ENCODE measurements at places on chromosomes 3 and 15.

DNA sequence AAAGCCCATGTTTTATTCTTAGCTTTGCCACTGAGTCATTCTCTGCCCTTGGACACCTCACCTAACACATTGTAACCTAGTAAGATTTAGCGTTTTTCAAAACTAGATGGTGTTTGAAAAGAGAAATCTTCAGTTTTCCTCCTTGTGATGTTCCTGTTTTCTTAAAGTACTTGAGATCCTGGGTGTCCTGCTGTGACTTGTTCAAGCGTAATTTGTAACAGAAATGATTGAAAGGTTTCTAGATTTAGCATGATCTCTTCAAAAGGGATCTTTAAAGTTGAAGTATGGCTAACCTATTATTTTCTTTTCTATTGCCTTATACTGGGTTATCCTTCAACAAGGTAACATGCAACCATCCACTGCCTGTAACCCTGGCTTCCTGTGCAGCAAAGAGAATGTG is 32.6 kb upstream of the SPATA16 start:
- no peak for DNase-seq

- no peak for DNase-seq
These were observed 10.5 kb downstream of the NR2C2 start for GRCh38 chr3:14957925-14958324.

GRCh38 chr3:46659285-46659684 is 34.2 kb downstream of the ALS2CL start:
- no peak for DNase-seq

DNA sequence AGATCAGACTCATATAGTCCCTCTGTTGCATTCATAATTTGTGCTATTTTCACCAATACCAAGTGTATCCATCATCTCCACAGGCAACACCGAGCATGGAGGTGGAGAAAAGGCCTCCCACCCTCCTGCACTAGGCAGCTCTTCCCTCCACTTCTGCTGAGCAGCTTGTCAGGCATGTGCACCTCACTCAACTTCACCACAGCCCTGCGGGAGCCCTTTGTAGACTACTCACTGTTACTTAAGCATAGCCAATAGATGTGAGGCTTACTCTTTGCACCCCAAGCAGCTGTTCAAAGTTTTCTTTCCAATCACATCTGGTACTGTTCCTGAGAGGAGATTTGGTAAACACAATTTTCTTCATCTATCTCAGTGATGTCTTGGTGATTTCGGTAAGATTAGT is 16.9 kb upstream of the GUCA1C start:
- no peak for DNase-seq

DNA sequence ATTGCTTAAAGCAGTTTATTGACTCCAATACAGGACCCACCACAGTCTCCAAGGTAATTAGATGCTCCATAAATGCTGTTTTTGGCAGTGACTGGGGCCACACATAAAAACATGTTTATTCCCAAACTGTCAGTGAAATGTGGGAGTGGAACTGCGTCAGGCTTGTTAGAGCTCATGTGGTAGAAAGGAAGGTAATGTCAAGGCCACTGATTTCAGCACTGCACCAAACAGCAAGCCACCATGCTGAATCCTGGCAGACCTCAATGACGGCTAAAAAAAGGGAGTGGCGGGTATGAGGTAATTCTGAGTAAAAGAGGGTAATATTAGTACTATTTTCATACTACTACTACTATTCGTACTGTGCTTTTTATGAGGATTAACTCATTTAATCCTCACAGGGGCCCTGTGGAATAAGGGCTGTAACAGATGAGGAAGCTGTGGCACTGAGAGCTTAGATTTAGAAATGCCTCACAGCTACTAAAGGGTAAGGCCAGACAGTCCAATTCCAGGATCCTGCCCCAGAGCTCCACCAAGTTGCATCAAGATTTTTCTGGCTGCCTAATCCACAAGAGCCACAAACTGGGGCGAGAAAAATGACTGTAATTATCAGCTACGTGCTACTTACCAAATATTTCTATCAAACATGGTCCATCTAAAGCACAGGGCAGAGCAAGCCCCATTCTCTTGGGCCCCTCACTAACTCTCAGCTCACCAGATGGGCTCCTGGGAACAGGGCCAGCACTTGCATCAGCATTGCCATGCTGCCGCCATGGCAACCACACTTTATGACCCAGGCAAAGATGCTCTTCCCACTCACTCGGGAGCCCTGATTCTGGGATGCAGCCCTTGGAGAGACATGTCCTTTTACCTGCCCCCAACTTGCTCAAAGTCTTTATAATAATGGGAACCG is 83.6 kb upstream of the SPATA12 start:
- DNase-seq = no peak

- DNase-seq = no peak
These were observed 86.8 kb downstream of the MYRIP start for GRCh38 chr3:39896184-39896583.

DNA sequence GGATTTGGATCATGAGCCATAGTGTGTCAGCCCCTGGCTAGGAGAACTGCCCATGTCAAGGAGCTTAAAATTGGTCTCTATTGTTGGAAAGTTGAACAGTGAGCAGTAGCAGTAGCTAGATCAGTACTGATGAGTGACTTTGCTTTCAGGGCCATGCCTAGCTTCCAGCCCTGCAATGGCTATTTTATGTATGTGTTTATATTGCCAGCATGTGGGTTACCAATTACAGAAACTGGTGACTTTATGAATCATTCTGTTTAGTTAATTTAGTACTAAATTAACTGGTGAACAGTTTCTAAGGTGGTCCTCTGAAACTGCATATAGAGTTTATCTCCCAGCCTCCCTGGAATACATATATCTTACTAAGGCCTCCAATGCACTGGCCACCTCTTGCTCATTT is 908.1 kb upstream of the ALCAM start:
- no peak for DNase-seq

DNA sequence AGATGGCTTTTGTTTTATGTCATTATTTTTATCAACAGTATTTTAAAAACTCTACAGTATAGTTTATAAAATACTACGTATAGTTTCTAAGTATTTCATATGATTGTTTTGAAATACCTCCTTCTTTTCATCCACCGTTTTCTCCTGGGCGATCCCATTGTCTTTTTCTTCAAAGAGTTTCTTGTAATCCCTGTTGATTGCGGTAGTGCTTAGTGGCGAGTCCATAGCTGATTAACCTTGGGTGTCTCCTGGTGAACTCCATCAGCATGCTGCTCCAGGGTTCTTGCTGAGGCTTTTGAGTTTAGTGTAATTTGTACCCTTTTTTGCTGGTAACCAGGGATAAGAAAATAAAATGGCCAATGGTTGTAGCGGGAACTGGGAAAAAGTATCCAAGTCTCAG is 3.6 kb downstream of the PIAS1 start:
- no peak for DNase-seq

- DNase-seq = no peak
These were observed 170.2 kb upstream of the TPRG1 start for GRCh38 chr3:189001559-189001958.

- no peak for DNase-seq
These were observed 166.0 kb upstream of the EIF1B start for GRCh38 chr3:40143283-40144090.

- DNase-seq = no peak
These were observed 270.4 kb downstream of the NAALADL2 start for GRCh38 chr3:175129571-175129970.

DNA sequence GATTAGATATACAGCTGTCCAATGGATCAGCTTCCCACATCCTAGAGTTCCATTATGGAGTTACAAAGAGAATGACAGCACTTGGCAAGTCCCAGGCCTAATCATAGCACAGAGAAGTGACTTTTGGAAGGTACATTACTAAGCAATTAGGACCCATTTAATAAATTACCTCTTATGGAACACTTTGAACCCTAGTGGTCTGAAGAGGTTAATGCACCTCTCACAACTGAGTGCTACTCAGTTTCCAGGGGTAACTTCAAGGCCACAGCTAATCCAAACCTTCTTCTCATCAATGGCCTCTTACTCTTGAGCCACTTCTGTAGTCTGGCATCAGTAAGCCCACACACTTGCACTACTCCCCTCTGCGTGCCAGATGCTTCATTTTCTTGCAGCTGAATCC is 34.9 kb upstream of the MEIS2 start:
- no peak for DNase-seq
